ENCODE measurements at places on chromosomes 5 and 9. TPM values are rescaled to one million over a fixed set of nuclear protein-coding genes. Genes with fewer than 3 reads are reported as not detected.
A peak's percentile ranks its signal among the peaks of the same experiment; 100 is the strongest.

The SV2C gene
- total RNA-seq, result not detected

The ZNF618 gene
- 0.27 TPM for total RNA-seq

The OR1Q1 gene
- not detected for total RNA-seq

The HAPLN1 gene
- not detected for total RNA-seq

The RAB3C gene
- not detected for total RNA-seq

The PDGFRB gene
- total RNA-seq, result 0.58 TPM

The RAPGEF6 gene
- 27.0 TPM for total RNA-seq

The EQTN gene
- total RNA-seq, result not detected

The CTXN3 gene
- total RNA-seq, result not detected

The UGT3A2 gene
- not detected for total RNA-seq

The OR1L8 gene
- not detected for total RNA-seq

DNA sequence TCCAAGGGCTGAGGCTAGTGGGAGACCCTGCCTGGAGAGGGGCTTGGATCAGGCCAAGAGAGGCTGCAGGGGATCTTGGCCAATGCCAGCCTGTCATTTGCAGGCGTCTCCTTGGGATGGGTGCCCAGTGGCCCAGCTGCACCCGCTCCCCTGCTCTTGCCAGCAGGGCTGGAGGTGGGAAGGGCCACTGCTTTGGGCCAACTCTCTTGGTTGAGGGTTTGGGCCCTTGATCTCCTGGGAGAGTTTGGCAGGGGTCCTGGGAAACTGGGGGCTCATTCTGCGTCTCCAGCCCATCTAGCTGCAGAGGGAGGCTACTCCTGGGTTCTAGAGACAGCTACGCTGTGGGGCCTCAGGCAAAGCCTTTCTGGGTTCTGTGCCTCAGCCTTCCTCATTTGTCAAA, 10.5 kb downstream of the PSD2 start:
- no peak for DNase-seq
- no peaks in the 10 kb centered on the region for H3K4me1 ChIP-seq
- H3K27me3 ChIP-seq, result peaks cover 20% of the 10 kb centered on the region
- no peaks in the 10 kb centered on the region for H3K36me3 ChIP-seq
- no peak overlapping the region for H3K27ac ChIP-seq

DNA sequence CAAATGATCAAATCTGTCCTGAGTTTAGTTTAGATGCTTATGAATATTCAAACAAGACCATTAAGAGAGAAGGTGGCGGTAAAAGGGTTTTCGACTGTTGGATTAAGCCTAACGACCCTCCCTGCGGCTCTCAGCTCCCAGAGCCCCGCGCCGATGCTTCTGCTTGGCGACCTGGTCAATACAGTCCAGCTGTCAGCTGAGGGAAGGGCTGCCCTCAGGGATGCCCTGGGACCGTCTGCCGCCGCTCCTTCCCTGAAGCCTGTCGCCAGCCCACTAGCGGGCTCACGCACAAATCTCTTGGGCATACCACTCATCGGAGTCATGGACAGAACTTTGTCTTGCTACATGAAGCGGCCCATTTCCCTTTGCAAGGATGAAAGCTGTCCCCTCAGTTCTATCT, 136.6 kb upstream of the RAPGEF1 start:
- H3K27me3 ChIP-seq, result no peaks in the 10 kb centered on the region
- H3K36me3 ChIP-seq, result no peaks in the 10 kb centered on the region
- H3K4me1 ChIP-seq, result peaks cover 12% of the 10 kb centered on the region
- no peak overlapping the region for H3K4me3 ChIP-seq
- H3K27ac ChIP-seq, result peak overlapping the region; percentile 19

GRCh38 chr9:18338042-18338441, 135.9 kb upstream of the ADAMTSL1 start:
- H3K4me3 ChIP-seq, result no peak overlapping the region
- H3K36me3 ChIP-seq, result no peaks in the 10 kb centered on the region
- H3K27ac ChIP-seq, result no peak overlapping the region
- H3K27me3 ChIP-seq, result peaks cover 4% of the 10 kb centered on the region

DNA sequence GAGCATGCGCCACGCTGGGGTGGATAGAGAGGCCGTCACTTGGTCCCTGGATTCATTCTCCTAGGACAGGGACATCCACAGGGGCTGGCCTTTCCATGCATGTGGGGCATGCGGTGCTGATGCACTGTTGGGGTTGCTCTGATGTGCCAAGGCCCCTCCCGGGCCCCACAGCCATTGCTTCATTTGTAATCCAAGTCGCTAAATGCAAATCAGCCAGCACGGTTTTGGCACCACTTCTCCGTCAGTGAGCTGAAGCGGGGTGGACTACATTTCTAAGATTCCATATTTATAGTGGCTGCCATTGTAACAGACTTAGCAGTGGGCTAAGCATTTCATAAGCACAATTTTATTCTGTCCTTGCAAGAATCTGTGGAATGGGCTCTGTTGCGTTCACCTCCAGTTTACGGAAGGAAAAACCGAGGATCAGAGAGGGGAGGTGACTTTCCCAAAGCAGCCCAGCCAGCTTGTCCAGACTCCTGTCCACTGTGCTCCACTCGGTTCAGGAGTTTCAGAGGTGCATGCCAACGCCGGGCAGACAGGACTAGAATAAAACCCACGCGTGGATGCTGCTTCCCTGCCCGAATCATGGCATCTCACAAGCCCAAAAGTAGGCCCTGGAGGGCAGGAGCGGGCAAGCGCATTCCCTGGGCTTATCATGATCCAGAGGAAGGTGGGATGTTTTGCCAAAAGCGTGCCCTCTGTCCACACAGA, 102.6 kb upstream of the COL5A1 start:
- H3K27me3 ChIP-seq, result no peaks in the 10 kb centered on the region
- H3K4me3 ChIP-seq, result no peak overlapping the region
- DNase-seq, result no peak
- no peak overlapping the region for H3K27ac ChIP-seq
- no peaks in the 10 kb centered on the region for H3K4me1 ChIP-seq

DNA sequence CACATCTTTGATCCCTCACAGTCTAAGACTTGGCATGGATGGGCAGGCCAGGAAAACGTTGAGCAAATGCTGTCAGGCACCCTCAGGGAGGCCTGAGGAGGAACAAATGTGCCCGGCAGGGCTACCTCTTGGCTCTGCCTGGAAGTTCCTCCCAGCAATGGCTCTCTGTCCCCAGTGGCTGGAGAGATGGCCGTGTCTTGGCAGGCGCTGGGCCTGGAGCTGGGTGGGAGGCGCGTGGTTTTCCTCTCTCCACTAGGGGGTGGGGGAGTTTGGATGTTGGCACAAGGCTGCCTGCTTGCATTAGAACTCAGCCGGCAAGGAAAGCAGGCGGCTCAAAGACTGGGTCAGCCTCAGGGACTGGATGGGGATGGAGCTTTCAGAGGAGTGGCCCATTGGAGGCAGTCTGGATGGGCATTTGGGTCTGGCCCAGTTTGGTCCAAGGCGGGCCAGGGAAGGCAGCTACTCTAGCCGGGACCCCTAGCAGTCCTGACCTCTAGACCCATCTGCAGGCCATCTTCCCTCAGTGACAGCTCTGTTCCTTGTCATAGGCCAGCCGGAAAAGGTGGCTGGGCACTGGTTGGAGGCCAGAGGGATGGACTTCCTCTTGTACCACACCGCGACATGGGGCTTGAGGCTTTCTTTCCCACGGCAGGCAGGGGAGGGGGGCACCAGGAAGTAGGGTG, 68.2 kb upstream of the STC2 start:
- no peaks in the 10 kb centered on the region for H3K4me1 ChIP-seq
- DNase-seq, result peak; percentile 2
- H3K27me3 ChIP-seq, result peaks cover 4% of the 10 kb centered on the region
- H3K4me3 ChIP-seq, result no peak overlapping the region
- no peaks in the 10 kb centered on the region for H3K36me3 ChIP-seq
- no peak overlapping the region for H3K27ac ChIP-seq

GRCh38 chr9:4243877-4244812, 55.7 kb downstream of the GLIS3 start:
- no peak overlapping the region for H3K4me3 ChIP-seq
- H3K27ac ChIP-seq, result no peak overlapping the region
- DNase-seq, result no peak
- H3K27me3 ChIP-seq, result no peaks in the 10 kb centered on the region
- H3K4me1 ChIP-seq, result peaks cover 17% of the 10 kb centered on the region
- H3K36me3 ChIP-seq, result no peaks in the 10 kb centered on the region

DNA sequence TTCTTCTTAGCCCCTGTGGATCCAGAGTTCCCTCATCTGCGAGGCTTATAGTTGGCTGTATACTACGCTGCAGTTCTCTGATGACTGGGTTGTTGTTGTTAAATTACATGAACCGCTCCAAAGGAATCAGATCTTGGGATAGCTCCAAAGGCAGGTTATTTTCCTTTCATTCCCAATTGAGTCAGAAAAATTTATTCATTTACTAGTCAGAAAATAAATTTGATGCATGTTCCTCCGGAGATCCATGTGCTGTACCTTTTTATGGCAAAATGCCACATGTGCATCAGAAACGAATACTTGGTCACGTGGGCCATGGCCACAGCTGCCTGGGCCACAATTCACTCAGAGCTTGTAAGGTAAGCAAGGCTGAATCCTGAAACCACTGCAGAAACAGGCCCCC, 304.0 kb downstream of the NR2F1-AS1 start:
- H3K27me3 ChIP-seq, result no peaks in the 10 kb centered on the region
- no peak for DNase-seq
- no peak overlapping the region for H3K4me3 ChIP-seq

DNA sequence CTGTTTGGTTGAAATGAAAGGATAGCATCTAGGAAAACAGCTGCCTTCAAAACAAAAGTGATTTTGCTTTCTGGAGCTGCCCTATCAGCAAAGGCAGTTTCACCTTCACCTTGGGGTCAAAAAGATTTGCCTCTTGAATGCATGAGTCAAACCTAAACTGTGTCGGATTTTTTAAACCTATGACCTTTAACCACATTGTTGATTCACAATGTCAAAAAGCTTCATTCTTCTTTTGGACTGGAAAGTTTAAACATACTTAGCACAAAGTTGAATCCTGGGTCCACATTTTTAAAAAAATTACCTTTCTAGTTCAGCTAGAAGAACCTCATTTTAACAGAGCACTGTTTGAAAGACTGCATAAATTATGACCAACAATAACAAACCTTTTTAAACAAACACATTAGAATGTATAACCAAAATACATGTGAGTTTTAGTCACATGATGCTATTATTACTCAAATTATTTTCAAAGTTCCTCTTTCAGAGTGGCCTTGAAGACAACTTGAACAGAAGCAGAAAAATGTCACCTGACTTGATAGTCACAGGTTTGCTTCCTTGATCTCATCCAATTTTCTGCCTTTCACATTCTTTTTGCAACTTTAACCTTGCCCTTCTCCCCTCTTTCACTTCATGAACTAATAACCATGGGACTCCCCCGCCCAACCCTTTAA, 109.7 kb upstream of the LHFPL2 start:
- no peaks in the 10 kb centered on the region for H3K36me3 ChIP-seq
- no peak overlapping the region for H3K27ac ChIP-seq
- peaks cover 2% of the 10 kb centered on the region for H3K27me3 ChIP-seq
- DNase-seq, result peak; percentile 5
- no peak overlapping the region for H3K4me3 ChIP-seq

DNA sequence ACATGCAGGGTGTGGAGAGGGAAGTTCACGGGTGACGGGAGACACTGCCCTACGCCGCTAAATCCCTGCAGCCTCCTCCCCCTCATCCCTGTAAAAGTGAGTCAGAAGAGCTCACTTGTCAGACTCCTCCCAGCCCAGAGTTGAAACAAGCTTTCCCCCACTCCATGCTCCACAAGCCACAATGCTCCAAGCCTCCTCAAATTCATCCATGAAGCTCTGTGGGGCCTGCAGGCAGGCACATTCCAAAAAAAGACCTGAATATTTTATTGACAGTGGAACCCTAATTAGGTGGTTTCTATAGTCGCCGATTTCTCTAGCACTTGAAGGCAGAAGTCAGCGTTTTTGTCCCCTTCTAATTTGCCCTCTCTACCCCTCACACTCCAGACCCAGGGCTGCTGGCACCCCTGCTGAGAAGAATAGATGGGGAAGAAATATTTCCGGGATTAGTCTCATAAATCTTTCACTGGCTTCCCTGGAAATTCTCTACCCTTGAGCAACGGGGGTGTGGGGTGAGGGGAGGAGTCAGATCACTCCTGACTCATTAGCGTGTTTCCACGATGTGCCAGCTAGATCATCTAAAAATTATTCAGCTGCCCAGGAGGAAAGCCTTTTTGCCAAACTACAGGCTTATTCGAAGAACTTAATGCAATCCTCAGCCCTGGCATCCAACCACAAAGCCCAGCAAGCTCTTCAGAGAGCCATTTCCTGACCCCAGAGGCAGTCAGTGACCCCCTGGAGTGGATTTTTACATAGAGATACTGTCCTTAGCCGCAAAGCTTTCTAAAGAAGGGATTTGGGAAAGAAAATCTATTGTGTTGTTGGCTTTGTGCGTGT, 97.1 kb downstream of the ENC1 start:
- H3K4me1 ChIP-seq, result no peaks in the 10 kb centered on the region
- no peak for DNase-seq
- H3K4me3 ChIP-seq, result no peak overlapping the region

GRCh38 chr5:131328536-131329285, 64.9 kb downstream of the CDC42SE2 start:
- H3K4me1 ChIP-seq, result peaks cover 76% of the 10 kb centered on the region
- H3K4me3 ChIP-seq, result no peak overlapping the region
- no peaks in the 10 kb centered on the region for H3K27me3 ChIP-seq

- H3K4me1 ChIP-seq, result no peaks in the 10 kb centered on the region
- DNase-seq, result no peak
- H3K27ac ChIP-seq, result no peak overlapping the region
These were observed 198.7 kb downstream of the VPS13A start for GRCh38 chr9:77375956-77376532.

GRCh38 chr9:83962165-83962564, 17.9 kb downstream of the HNRNPK start:
- peaks cover 9% of the 10 kb centered on the region for H3K36me3 ChIP-seq
- no peaks in the 10 kb centered on the region for H3K27me3 ChIP-seq
- H3K4me3 ChIP-seq, result no peak overlapping the region
- peaks cover 2% of the 10 kb centered on the region for H3K4me1 ChIP-seq
- no peak for DNase-seq

DNA sequence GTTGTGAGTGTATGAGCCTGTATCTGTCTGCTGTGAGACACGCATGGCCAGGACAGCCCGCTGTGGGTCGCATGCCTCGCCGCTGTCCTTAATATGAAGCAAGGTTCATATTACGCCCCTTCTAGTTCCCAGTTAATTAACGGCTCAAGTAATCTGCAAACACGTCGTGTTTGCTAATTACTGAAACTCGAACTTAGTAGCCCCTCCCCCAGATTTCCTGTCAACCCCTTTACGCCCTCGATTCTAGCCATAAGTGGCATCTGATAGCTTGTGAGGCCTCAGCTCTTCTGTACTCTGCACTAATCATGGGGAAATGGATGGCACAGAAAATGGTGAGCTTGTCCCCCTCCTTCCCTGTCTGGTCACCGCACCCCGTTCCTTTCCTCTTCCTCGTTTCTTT, 116.9 kb upstream of the OTULINL start:
- H3K4me1 ChIP-seq, result no peaks in the 10 kb centered on the region
- H3K27me3 ChIP-seq, result peaks cover 3% of the 10 kb centered on the region
- DNase-seq, result no peak
- no peak overlapping the region for H3K27ac ChIP-seq

GRCh38 chr5:128241051-128241695, 157.6 kb downstream of the SLC12A2 start:
- no peak overlapping the region for H3K27ac ChIP-seq
- peaks cover 11% of the 10 kb centered on the region for H3K27me3 ChIP-seq
- H3K4me3 ChIP-seq, result no peak overlapping the region
- H3K4me1 ChIP-seq, result no peaks in the 10 kb centered on the region

DNA sequence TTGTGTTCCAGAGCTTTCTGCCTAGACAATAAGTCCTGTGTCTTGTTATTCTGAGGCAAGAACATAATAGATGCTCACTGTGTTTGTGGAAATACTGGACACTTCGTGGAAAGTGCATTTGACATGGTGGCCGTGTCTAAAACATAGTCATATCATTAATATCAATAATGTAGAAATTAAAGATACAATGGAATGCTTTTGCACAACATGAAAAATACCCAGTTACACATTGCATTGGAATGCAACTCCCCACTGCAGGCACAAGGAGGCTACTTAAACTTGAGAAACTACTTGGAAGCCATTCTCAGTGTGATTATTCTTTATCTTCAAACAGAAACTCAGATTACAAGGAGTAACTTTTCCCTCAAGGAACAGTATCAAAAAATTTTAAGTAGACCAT, 145.3 kb upstream of the ZNF462 start:
- H3K4me3 ChIP-seq, result no peak overlapping the region
- H3K4me1 ChIP-seq, result no peaks in the 10 kb centered on the region
